ENCODE measurements at places on chromosomes 4 and X.

DNA sequence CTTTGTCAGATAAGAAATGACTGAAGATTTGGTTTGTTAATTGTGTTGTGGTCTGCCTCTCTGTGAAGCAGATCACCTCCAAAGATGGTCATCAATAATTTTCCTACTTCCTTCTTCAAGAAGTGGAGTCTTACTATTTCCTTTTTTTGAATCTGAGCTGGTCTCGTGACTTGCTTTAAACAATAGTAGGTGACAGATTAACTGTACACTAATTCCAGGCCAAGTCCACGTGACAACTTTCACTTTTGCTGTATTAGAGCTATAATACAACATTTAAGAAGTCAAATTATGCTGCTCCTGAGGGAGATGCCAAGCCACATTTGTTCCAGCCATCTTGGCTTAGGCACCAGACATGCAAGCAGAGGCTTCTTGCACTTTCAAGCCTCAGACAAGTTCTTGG lies 393.8 kb upstream of the GRID2 start:
- DNase-seq, result no peak

DNA sequence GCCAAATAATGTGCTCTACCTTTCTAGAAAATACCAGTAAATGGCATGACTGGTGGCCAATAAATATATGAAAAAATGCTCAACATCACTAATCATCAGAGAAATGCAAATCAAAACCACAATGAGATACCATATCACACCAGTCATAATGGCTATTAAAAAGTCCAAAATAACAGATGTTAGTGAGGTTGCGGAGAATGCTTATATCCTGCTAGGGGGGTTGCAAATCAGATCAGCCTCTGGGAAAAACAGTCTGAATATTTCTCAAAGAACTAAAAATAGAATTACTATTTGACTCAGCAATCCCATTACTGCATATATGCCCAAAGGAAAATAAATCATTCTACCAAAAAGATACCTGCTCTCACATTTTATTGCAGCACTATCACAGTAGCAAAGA lies 115.1 kb downstream of the RASGEF1B start:
- no peak for DNase-seq

- DNase-seq, result no peak
Observed at GRCh38 chr4:130028552-130028951, 932.6 kb downstream of the C4orf33 start.

- DNase-seq, result no peak
Observed at GRCh38 chr4:139315221-139315675, 13.0 kb upstream of the NDUFC1 start.

DNA sequence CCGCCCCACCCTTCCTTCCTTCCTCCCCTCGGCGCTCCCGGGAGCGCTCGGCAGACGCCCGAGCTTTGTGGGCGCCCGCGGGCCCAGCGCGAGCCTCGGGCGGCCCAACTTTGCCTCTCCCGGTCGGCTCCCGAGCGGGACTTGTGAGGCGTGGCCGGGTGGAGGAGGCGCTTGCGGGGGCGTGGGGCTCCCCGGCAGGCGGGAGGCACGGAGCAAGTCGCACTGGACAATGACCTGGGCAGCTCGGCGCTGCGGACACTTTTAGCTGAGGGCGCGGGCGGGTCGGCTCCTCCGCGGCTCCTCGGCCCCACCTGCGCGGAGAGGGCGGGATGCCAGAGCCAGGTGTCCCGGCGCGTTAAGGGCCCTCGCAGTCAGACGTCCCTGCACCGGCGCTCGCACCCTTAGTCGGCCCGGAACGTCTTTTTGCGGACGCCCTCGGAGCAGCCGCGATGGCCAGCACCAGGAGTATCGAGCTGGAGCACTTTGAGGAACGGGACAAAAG lies 385 bp downstream of the DCLK2 start:
- no peak for DNase-seq

DNA sequence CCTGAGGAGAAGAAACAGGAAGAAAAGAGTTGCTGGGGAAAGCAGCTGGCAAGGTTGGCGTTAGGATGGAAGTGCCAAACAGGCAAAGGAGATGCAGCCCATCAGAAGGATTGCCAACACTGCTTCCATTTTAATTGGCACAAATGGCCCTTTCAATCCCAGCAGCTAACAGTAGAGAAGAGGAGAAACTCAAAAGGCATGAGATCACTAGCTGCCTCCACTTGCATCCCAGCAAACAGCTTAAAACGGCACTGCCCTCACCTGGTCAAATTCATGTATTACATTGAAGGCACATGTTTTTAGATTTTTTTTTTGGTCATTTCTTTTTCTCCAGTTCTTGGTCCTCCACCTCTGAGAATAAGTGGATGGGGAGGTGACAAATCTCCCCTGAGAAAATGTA lies 14.9 kb upstream of the LOC101059915 start:
- DNase-seq, result peak; percentile 36

DNA sequence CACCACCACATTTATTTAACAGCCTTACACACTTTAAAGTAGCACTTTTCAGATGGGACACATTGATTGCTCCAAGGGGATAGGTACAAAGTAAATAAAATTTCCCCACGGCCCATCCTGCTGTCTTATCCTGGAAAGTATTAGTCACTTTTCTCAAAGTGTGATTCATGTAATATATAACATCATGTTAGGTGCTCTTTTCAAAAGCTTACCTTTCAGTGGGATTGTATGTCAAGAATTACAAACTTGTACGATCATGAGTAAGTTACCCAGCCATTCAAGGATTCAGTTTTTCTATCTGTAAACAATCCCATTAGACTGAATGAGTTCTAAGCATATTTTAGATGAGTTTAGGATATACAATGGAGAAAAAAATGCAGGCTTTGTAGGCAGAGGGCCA lies 876.6 kb upstream of the GRID2 start:
- no peak for DNase-seq

- DNase-seq, result no peak
Observed at GRCh38 chrX:15834827-15835595, 19.6 kb downstream of the AP1S2 start.

DNA sequence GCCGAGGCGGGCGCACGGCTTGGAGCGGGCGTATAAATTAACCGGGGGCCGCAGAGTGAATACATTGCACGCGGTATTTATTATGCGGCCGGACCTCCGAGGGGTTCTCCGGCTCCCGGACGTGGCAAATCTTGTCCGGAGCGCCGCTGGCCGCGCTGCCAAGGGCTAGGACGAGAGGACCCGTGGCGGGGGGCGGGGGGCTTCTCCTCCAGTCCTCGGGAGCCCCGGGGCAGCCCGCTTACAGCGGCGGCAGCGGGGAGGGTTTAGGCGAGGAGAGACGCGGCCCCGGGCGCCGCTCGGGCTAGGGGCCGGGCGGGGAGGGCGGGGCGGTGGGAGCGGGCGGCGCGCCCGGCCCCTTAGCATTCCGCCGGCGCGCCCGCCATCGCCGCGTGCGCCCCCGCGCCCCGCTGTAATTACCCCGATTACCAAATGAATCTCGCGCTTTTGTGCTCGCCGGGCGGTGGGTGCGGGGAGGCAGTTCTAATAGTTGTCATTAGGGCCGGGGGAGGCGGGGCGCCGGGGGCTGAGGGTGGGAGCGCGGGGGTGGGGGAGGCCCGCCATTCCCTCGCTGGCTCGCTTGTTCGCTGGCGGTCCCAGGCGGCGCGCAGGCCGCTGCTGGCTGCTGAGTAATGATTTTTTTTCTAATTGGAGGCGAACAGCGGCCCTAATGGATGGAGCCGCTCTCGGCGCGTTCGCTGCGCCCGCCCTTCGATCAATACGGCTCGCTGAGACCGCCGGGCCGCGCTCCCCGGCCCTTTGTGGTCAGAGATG lies 276.6 kb downstream of the BCOR start:
- peak; percentile 77 for DNase-seq

DNA sequence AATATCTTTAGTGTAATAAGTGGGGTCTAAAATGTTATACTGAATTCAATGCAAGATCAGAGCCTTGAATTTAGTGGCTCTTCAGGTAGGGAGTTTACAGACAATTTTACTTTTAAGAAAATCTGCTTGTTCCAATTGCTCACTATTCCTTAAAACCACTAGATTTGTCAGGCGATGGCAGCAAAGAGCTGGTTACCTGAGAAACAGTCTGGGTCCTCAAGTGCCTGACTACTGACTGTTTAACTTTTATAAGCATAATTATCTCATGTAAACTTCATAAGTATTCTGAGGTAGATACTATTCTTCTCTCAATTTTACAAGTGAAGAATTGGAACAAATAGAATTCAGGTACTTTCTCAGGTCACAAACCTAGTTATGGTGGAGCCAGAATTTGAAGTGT lies 84.3 kb downstream of the RRAGB start:
- no peak for DNase-seq

DNA sequence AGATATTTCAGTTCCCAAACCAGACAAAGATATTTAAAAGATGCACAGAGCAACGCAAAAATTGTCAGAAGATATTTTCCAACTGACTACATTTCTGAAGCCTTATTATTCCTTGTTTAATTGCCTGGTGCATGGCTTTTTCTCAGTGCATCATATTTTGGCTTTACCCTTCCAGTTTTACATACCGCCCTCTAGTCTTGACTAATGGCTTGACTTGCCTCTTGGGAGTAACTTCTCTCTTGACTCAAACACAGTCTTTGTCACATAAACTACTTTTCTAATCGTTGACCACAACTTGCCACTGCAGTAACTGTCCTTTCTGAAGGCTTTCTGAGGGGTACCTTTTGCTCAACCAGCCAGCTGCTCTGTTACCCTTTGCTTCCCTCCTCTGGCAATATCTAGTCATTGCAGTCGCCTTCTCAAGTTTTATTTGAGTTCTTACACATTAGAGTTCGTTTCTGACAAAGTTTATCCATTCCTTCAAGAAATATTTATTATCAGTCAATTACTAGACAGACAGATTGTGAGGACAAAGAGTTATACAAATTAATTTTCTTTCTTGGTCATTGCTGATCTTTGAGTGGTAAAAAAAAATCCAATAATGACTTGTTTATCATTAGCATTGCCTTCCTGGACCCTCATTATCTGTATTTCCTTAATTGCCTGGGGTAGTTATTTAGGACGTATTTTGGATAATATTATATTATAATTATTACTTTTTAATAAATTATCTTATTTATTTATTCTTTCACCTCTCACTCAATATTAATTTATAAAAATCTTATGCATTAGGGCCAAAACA lies 506.9 kb upstream of the PCDH10 start:
- DNase-seq, result peak; percentile 30

DNA sequence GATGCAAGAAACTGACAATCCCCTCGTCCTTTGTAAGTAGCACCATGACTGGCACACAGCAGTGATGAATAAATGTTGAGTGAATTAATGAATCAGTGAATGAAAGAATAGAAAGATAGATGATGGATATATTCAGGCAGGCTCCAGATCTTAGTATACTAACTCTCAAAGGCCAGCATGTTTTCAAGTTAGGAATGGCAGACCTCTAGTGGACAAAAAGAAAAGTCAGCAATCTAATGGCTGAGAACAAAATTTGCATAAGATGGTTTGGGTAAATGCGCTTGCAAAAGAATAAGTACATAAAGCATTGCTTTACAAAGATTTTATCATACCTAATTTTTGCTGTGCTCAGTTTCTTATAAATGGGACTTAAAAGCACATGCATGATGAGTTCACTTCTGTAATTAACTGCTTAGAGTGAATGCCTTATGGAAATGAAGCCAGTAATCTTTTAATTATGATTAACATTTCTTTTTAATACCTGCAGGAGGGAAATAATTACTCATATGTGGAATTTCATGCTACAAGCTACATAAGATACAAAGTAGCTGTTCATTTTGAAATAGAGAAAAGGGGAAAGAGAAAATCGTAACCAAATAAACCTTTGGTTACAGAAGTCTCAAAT lies 126.9 kb upstream of the GPRIN3 start:
- DNase-seq, result no peak

- no peak for DNase-seq
Observed at GRCh38 chr4:121428721-121429120, 47.9 kb upstream of the QRFPR start.

DNA sequence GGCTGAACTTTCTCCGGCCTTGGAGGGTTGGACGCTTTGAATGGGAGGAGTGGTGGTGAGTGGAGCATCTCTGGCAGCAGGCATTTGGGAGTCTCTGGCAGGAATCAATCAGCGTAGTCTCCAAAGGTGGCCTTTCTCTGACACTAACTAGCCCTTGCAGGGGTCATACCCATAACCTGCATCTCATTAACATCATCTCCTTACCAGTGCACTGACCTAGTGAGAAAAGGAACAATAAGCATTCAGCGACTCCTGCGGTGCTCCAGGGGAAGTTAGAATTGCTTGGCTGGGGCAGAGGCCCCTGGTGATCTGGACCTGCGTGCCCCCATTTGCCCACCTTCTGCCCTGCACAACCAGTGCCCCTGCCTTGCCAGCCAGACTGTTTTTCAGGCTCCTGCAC lies 161.9 kb downstream of the PTTG2 start:
- no peak for DNase-seq

DNA sequence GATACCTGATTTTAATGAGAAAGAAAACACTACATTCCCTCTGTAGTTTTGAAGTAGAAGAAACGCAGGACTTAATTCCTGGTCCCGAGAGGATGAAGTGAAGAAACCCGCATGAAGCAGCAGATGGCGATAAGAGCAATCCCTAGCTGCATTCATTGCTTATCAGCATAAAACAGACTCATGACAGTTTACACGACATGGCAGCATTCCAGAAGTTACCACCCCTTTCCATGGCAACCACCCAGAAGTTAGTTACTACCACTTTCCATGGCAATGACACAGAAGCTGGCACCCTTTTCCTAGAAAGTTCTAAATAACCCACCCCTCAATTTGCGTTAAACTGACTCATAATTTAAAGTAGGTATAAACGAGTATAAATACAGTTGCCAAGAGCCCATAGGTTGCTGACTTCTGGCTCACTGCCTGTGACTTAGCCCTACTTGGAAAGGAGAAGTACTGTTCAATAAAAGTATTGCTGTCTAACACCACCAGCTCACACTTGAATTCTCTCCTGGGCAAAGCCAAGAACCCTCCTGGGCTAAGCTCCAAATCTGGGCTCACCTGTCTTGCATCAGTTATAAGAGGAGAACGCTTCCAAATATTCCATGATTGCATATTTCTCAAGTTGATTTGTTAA lies 5.5 kb upstream of the XAGE2 start:
- no peak for DNase-seq

- DNase-seq, result no peak
Observed at GRCh38 chrX:154541896-154542722, 4.5 kb downstream of the G6PD start.

- no peak for DNase-seq
Observed at GRCh38 chr4:102598086-102598761, 97.1 kb downstream of the NFKB1 start.

- DNase-seq, result no peak
Observed at GRCh38 chr4:7362862-7363430, 71.8 kb downstream of the PSAPL1 start.

GRCh38 chr4:98242538-98242937 lies 18.6 kb upstream of the RAP1GDS1 start:
- no peak for DNase-seq

- no peak for DNase-seq
Observed at GRCh38 chr4:49002931-49003330, 16.9 kb downstream of the CWH43 start.

Measured in NT2/D1 (cell line).